Suppressor macrophage treated with lipopolysaccharide for 4 hours (primary cell): ENCODE measurements at places on chromosomes 13 and 19.

DNA sequence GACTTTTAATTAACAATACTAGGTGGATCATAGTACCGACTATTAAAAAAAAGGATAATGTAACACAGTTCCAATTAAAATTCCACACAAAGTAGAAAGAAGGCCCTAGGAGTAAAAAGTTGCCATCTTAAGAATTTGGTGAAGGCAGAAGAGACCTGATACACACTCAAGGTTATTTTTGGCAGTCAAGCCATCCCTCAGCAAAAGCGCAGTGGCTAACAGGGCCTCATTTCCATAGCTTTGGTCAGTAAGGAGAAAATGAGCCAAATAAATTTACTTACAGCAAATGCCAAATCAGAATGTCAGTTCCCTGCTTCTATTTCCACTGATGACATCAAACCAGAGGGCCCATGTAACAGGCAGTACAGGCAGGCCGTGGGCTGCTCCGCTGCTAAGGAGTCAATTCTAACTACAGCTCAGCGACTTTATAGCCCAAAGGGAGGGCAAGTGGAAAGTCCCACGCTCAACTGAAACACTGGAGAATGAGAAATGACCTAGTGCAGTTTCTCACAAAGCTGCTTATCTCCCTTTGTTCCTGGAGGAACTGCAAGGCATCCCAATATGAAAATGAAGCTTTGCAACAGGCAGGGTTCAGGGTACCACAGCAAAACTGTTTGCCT is 6.3 kb downstream of the ARGLU1 start:
- DNase-seq, result peak; percentile 73

GRCh38 chr13:62997038-62997599 is 1581.5 kb upstream of the PCDH20 start:
- DNase-seq, result no peak

- DNase-seq, result peak; percentile 82
These were observed 9.1 kb upstream of the ACOD1 start for GRCh38 chr13:76939215-76939614.

- peak; percentile 92 for DNase-seq
These were observed 1.0 kb downstream of the GPR108 start for GRCh38 chr19:6736169-6736916.

GRCh38 chr13:110232756-110233155 is 74.2 kb downstream of the COL4A1 start:
- no peak for DNase-seq

- DNase-seq, result peak; percentile 45
These were observed 35.9 kb downstream of the OXGR1 start for GRCh38 chr13:96958286-96958891.

GRCh38 chr19:39032063-39032918 is at the start of gene FBXO27:
Gene FBXO27 (minus strand): TSS chr19:39032549. CDS start chr19:39032227, 322 bp downstream.
- no peak for DNase-seq

- peak; percentile 98 for DNase-seq
These were observed at the start of gene SLC46A3 for GRCh38 chr13:28718543-28719226. Gene SLC46A3 (minus strand): TSS chr13:28718970. CDS start chr13:28717998, 972 bp downstream.
